ENCODE measurements at places on chromosomes 12 and 14.

- DNase-seq: peak; percentile 90
These were observed at the start of gene TSPAN9 for GRCh38 chr12:3076730-3077571. TSS of gene TSPAN9 (plus strand) at chr12:3077379. CDS start at chr12:3201194, 123,815 bp downstream.

- no peak for DNase-seq
These were observed 158.4 kb downstream of the PPM1H start for GRCh38 chr12:62776575-62776974.

DNA sequence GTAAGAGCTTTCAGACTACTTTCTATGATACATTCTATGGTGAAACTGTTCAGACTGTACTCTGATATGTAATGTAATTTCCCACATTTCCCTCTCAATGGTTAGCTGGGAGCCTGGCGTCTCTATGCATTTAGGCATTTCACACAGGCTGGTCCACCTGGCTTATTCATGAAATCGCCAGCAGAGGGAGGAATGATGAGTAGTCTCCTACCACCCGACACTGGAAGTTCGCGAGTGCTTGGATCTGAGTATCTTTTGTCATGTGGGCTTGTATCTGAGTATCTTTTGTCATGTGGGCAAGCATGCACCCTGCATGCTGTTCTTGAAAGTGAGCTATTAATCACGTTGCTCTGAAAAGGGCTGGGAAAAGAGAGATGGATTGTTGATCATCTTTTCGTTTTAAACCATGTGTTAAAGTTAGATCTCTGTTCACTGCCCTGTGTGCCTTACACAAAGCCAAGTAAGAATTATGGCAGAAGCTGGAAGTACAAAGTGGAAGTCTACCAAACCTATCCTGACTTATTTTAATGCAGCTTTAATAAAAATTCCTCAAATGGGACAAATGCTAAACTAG, 235.0 kb downstream of the ATP23 start:
- no peak for DNase-seq

- peak; percentile 56 for DNase-seq
These were observed 82.2 kb downstream of the PAPOLA start for GRCh38 chr14:96584199-96584906.

GRCh38 chr12:49557187-49557916, 10.6 kb downstream of the MCRS1 start:
- no peak for DNase-seq

- peak; percentile 92 for DNase-seq
These were observed 6.2 kb downstream of the MAP3K12 start for GRCh38 chr12:53492830-53493609.

DNA sequence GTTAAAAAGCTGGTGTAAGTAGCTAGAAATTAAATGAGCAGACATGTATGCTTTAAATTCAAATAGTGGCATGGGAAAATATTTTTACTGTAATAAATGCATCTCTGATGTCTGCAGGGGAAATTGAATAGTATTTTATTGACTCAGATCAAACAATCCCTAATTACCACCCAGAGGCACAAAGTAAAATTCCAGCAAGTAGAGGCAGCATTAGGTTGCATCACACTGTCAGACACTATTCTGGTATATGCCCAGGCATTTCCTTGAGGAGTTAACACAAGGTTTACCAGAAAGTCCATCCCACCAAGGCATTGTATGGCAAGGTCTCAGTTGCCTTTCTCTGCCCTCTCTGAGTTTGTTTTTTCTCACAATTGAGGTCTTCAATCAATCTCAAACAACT, 201.6 kb upstream of the KITLG start:
- no peak for DNase-seq

- DNase-seq: peak; percentile 72
These were observed 43.4 kb downstream of the PSMA6 start for GRCh38 chr14:35335388-35336092.

GRCh38 chr14:72591391-72591790, 302.5 kb downstream of the DPF3 start:
- DNase-seq: no peak

- no peak for DNase-seq
These were observed 21.1 kb downstream of the PLEKHG3 start for GRCh38 chr14:64725261-64725815.

GRCh38 chr12:111692575-111693210, 6.8 kb downstream of the ACAD10 start:
- DNase-seq: no peak

DNA sequence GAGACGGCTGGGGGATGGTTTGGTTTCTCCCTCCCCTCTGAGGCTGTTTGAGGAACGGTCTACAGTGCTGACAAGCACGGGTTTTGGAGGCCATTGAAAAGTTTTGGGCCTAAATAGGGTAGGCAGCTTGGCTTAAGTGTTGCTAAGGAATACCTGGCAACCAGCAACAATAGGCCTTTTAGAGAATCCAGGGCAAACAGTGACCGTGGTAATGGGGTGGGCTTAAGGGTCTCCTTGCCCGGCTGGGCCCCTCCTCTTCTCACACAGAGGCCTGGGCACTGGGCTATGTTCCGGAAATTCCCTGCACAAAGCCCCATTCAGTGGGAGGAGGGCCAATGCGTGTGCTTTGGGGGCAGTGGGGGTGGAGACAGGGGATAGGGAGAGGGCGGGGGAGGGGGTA, 55.4 kb downstream of the ASCL1 start:
- DNase-seq: no peak

DNA sequence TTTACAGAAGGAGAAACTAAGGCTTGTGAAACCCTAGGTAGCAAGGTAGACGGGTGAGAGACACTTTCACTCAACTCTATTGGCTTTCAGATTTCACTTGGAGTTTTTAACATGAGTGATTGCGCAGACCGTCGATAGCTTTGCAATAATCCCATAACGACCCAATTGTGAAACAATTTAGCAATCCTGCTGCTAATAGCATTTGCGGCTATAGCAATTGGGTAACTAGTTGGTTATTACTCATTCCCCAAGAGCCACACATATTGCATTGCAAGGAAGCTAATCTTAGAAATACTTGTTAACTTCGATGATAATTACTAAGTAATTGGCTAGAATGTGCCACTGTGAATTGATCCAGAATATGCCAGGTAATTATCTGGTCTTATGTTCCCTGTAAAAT, 159.9 kb upstream of the NOS1 start:
- no peak for DNase-seq

- no peak for DNase-seq
These were observed 224.3 kb downstream of the PELI2 start for GRCh38 chr14:56342494-56342942.

DNA sequence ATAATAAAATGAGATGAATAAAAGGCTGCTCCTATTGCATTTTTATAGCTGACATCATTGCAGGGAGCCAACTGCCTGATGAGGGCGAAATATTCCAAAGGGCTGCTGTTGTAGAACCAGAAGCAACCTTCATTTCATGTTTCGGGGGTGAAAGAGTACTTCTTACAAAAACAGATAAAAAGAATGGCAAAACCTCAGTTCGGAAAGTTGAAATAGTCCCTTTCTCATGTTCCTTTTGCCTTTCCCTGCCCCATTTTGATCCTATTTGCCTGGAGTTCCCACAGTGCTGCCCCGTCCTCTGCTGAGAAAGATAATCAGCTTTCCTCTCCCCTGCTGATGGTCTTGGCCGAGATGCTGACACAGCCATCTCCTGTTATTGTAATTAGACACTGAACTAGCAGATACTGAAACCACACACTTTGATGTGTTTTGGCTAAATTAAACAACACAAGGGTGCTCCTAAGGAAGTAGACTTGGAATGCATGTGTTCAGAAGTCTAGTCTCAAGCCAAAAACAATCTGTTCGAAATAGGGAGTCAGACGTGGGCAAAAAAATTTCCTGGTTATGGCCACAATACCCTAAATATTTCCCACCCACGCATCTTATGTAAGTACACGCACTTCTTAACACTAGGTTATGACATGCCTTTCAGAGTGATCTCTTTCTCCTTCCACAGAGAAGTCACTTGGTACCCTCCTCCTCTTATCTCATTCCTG, 117.2 kb downstream of the PPM1H start:
- no peak for DNase-seq

GRCh38 chr12:53044896-53045695, 4.8 kb upstream of the TNS2 start:
- DNase-seq: no peak

DNA sequence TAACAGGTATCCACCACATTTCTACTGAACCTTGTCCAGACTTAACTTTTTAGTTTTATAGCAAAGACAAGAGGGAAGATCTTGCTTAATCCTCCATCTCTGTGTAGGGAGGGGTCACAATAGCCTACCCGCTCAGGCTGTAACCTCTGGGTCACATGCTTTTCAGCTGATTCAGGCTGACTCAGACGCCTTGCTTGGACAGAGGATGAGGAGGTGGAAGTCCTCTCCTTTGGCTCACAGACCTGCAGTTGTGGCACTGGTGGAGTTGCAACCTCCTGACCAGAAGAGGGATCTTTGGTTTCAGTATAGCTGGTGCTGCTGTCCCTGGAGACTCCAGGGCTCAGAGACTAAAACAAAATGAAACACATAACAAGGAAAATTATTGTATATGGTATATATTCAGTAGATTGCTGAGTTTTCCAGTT, 16.2 kb downstream of the ACIN1 start:
- DNase-seq: no peak

DNA sequence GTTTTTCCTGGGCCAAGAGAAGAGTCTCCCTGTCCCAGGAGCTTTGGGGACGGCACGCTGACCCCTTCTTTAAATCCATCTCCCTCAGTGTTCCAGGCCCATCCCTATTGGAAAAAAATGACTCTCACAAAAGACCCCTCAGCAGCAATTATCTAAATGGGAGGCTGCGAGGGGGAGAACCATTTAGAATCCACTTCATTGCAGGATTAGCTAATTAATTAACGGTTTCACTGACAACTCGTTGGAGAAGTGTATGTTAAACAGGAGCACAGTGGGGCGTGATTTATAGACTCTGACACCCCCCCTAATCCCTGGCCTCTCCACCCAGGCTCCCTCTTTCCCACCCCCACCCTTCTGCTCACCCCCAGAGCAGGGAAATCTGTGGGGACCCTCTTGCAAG, 162.8 kb upstream of the LHX5 start:
- DNase-seq: no peak

All from left lobe of liver (tissue), 2 donors.